ENCODE measurements at places on chromosomes 4 and X. TPM values are rescaled to one million over a fixed set of nuclear protein-coding genes. Genes with fewer than 3 reads are reported as not detected.

FMR1NB gene
- not detected for total RNA-seq

TIGD2 gene
- total RNA-seq = 2.8 TPM

DNA sequence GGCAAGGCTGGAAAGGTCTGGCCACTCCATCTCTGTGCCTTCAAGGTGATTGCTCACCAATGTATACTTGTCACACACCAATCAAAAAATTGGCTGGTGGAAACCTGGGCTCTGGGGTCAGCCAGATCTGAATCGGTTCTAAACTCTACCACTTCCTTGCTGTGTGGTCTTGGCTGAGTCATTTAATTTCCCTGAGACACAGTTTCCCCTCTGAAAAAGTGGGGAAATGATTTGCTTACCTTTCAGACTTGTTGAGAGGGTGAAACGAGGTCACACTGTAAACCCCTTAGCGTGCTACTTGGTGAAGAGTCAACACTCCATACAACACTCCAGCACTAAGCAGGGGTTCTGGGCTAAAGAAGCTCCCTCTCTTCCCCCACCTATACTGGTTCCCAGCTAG is 252.3 kb upstream of the ZIC3 start:
- no peaks in the 10 kb centered on the region for H3K4me1 ChIP-seq
- H3K27me3 ChIP-seq = no peaks in the 10 kb centered on the region
- H3K36me3 ChIP-seq = no peaks in the 10 kb centered on the region
- DNase-seq = no peak

DNA sequence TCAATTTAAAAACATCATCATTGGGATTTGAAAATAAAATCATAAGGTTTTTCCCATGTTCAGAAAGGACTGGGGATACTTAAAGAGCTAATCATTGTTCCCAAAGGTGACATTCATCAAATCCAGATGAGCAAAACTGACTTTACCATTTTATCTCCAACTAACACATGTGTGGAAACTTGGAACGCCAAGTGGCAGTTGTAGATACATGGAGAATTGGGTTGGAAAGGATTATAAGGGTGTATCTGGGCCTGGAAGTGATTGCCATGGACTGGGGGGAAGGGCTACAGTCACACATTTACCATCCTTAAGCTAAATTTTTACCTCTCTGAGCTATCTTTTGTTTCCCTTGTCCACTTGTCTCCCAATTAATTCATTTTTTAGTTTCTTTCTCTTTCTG is 203.4 kb downstream of the SLC39A8 start:
- H3K4me1 ChIP-seq = peaks cover 19% of the 10 kb centered on the region
- DNase-seq = no peak
- H3K27ac ChIP-seq = no peak overlapping the region
- no peak overlapping the region for H3K4me3 ChIP-seq
- no peaks in the 10 kb centered on the region for H3K27me3 ChIP-seq
